ENCODE measurements at places on chromosomes 5 and 9. TPM values are rescaled to one million over a fixed set of nuclear protein-coding genes. Genes with fewer than 3 reads are reported as not detected.
A peak's percentile ranks its signal among the peaks of the same experiment; 100 is the strongest.

GRCh38 chr5:116989995-116990394 lies 415.4 kb upstream of the SEMA6A start:
- no peak for DNase-seq

DNA sequence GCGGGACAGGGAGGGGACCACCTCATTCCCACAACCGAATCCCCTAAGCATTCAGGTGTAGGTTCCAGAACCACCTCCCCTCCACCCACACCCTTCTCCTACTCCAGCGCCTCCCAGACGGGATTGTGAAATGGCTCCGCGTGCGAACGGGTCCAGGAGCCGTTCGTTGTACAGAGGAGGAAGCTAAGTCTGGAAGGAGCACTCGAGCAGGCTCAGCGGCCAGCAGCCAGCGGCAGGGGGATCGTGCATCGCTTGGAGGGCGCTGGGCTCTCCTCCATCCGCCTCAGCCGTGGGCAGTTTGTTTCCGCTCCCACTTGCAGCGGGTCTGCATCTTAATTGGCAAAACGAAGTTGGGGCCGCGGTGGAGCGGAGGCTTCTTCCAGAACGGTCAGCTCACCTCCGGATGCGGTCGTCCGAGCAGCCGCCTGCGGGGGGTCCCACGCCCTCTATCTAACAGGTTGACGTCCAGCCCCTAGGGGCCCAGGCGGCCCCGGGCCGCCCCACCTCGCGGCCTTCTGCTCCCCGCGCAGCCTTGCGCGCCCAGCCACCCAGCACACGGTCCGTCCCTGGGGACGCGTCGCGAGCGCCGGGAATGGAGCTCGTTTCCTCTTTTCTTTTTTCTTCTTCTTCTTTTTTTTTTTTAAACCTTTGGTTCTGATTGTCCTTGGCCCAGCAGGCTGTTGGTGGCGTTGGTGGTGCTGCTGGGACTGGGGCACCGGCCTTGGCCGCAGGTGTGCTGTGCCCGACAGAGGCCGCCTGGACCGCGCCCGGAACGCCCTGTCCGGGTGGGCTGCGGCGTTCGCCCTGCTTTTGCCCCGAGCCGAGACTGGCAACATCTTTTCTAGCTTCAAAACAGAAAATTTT lies 3.9 kb upstream of the BARX1 start:
- no peak for DNase-seq

- DNase-seq = no peak
Observed at GRCh38 chr9:97507428-97507984, 6.0 kb downstream of the TMOD1 start.

- DNase-seq = no peak
Observed at GRCh38 chr9:85927076-85927475, 13.9 kb upstream of the NAA35 start.

- DNase-seq = no peak
Observed at GRCh38 chr5:22835686-22836085, 17.5 kb downstream of the CDH12 start.

GRCh38 chr9:123457583-123457982 lies 101.6 kb downstream of the CRB2 start:
- DNase-seq = peak; percentile 32

- DNase-seq = no peak
Observed at GRCh38 chr5:123673107-123673506, 161.1 kb downstream of the CSNK1G3 start.

DNA sequence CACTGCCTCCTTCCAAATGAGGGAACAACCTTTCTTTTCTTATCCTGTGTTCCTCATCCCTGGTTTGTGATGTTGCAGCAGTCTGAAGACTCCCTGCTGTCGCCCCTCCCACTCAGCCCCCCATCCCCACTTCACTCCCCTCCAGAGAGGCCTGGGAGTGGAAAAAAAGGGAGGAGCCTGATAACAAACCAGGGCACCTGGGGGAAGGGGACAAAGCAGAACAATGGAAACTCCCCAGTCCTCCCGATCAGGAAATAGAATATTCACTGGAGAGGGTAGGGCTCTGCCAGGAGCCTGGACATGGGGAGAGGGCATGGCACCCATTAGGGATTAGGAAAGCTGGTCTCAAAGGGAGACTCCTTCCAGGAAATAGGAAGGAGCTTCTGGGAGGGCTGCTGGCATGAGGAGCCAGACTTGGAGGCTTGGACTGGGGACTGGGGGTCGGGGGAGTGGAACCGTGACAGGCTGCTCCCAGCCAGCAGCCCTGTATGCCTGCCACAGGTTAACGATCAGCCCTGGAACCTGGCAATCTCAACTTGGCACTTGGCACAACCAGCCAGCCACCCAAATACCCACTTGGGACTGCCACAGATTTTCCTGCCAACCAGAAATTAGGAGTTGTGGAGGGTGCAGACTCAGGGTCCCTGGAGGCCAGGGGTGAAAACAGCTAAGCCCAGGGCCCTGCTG lies 20.0 kb downstream of the PCDH1 start:
- DNase-seq = no peak

GRCh38 chr9:130810609-130811136 lies 24.4 kb upstream of the ABL1 start:
- DNase-seq = no peak

DNA sequence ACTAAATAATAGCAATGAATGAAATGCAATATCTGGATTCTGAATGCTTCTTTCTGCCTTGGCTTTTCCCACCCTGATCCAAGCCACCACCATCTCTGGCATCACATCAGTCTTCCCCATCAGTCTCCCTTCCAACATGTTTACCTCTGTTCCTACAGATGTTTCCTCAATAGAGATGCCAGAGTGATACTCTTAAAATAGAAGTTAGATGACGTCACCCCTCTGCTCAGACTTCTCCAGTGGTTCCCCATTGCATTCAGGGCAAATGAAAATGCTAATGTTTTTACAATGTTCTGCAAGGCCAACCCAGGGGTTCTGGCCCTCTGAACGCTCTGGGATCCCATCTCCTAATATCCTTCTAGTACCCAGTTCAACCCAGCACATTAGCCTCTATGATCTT lies 305.8 kb downstream of the TRIM32 start:
- no peak for DNase-seq

DNA sequence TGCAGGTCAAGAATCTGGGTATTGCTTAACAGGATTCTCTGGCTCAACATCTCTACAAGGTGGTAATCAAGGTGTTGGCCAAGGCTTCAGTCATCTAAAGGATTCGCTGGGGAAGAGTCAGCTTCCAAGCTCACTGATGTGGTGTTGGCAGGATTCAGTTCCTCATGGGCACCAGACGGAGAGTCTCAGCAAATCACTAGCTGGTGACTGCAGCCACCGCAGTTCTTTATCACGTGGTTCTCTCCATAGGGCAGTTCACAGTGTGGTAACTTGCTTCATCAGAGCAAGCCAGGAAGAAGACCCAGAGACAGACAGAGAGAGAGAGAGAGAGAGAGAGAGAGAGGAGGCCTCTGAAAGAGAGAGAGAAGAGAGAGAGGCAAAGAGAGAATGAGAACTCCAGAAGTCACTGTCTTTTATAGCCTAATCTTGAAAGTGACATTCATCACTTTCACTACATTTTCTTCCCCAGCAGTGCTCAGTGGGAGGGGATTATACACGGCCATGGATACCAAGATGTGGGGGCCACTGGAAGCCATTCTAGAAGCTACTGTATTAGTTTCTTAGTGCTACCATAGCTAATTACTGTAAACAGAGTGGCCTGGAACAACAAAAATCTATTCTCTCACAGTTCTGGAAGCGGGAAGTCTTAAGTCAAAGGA lies 109.2 kb upstream of the SMIM23 start:
- DNase-seq = no peak

- peak; percentile 28 for DNase-seq
Observed at GRCh38 chr9:129242191-129242941, 64.3 kb upstream of the IER5L start.

GRCh38 chr9:14424289-14424688 lies 110.3 kb upstream of the NFIB start:
- no peak for DNase-seq

GRCh38 chr5:38607930-38608564 lies 51.6 kb upstream of the LIFR start:
- no peak for DNase-seq

GRCh38 chr5:175895686-175896102 lies 24.3 kb downstream of the CPLX2 start:
- no peak for DNase-seq

DNA sequence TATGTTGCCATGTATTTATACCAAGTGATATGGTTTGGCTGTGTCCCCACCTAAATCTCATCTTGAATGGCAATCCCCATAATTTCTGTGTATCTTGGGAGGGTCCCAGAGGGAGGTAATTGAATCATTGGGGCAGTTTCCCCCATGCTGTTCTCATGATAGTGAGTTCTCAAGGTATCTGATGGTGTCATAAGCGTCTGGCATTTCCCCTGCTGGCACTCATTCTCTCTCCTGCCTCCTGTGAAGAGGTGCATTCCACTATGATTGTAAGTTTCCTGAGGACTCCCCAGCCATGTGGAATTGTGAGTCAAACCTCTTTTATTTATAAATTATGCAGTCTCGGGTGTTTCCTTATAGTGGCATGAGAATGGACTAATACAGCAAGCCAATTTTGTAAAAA lies 140.8 kb upstream of the ADAMTSL1 start:
- DNase-seq = no peak

GRCh38 chr5:126030698-126031097 lies 392.5 kb upstream of the GRAMD2B start:
- DNase-seq = no peak

GRCh38 chr5:180652771-180653170 lies 3.4 kb upstream of the FLT4 start:
- DNase-seq = no peak

GRCh38 chr9:77498891-77499290 lies 149.2 kb downstream of the GNA14 start:
- DNase-seq = no peak

DNA sequence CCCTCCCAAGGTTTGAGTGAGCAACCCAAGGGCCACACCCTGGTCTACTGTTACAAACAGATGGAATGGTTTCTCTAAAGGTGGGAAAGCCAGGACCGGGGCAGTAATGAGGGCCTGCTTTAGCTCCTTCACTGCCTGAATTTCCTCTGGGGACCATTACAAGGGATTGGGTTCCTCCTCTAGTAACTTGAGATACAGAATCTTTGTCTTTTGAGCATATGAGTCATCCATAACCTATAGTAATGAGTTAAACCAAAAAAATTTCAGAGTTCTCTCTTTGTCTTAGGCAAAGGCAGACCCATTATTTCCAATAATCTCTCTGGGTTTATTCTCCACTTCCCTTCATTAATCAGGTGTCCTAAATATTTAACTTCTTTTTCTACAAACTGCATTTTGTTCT lies 618.8 kb downstream of the HINT1 start:
- DNase-seq = no peak

DNA sequence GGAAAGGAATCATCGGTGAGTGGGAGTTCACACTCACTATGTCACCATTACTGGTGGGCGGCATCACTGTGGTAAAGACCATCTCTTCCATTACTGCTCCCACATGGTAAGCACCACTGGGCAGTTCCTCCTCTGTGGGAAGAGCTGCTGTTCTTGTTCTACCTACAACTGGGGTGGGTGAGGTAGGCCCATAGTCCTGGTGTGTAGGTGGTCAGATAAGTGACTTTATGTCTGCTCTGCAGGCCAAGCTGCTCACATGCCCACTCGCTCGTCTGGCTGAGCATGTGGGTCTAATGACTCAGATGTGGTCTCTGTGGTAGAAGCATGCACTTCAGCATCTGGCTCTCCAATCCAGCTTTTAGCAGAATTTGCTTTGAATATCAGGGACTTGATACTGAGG lies 82.9 kb downstream of the TMEM215 start:
- peak; percentile 20 for DNase-seq

DNA sequence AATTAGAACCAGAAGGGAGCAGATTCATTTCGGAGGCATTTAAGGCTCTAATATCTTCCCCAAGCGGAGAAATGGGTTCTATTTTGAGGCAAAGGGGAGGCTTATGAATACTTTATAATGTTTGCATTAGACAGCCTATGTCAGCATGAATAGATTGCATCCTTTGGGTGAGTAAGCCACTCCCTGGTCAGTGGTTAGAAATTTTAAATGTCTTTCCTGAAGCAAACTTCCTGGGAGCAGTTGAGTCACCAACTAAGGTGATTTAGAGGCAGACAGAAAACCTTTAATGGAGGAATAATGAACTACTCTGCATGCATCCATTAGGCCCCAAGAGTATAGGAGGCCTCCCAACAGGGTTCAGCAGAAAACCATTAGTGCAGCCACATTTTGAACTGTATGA lies 204.9 kb downstream of the ELAVL2 start:
- no peak for DNase-seq

DNA sequence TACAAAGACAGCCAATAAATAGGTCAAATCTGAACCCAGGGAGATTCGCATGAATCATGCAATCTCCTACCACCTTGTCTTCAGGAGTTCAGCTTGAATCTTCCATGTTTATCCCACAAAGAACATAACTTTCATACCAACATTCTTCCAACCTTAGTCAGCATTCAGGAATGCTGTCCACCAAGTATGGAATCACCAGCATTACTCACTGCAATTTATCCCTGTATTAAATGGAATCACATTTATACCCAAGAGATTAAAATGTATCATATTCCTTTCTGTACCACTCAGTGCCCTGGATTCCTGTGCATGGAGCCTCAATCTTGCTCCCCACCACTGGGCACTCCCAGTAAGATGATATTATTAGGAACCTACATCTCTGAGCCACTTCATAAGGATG lies 162.6 kb downstream of the GLIS3 start:
- DNase-seq = no peak

- peak; percentile 33 for DNase-seq
Observed at GRCh38 chr9:74499111-74499601, 2.0 kb downstream of the RORB start.

DNA sequence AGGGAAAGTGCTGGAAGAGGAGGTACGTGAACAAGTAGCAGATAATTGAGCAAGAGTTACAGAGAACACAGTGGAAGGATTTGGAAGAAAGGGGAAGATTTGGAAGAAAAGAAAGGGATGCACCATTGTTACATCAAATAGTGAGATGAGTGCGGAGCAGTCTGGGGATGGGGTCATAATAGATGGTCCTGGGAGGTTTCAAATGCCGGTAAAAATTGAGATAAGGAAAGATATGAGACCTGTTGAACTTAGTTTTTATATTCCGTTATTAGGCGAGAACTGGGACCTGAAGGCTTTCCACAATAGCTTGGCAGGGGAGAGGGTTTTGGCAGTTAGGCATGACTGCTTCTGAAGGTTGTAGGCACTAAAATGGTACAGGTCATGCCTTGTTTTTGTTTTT lies 20.9 kb downstream of the ATP6V0E1 start:
- no peak for DNase-seq

Gene TRIP13
- total RNA-seq = 1.2 TPM

Gene PDE6A
- not detected for total RNA-seq

Gene CCDC192
- total RNA-seq = not detected

Gene SLC46A2
- 0.53 TPM for total RNA-seq

Gene PCDHB9
- 13.5 TPM for total RNA-seq

Gene PRDM9
- total RNA-seq = not detected

Gene SPATA31A3
- not detected for total RNA-seq

Gene AP3S1
- total RNA-seq = 111 TPM

Gene TPM2
- 48.9 TPM for total RNA-seq

Gene SLC34A1
- not detected for total RNA-seq

Gene WHRN
- 44.9 TPM for total RNA-seq

Gene OR13J1
- not detected for total RNA-seq

Gene TAS2R1
- 0.73 TPM for total RNA-seq

Gene LCN2
- total RNA-seq = not detected

Gene FNIP1
- total RNA-seq = 64.2 TPM

Gene ROR2
- 0.43 TPM for total RNA-seq

Gene PTGR1
- 37.8 TPM for total RNA-seq

Gene PDZD2
- total RNA-seq = 109 TPM

Data from dorsolateral prefrontal cortex (tissue), 122 donors.